Dermis blood vessel endothelial cell (primary cell): ENCODE measurements at places on chromosomes 11 and 22. TPM values are rescaled to one million over a fixed set of nuclear protein-coding genes. Genes with fewer than 3 reads are reported as not detected.
A peak's percentile ranks its signal among the peaks of the same experiment; 100 is the strongest.

Gene TRIM22
- 133 and 143 TPM in 2 replicates for total RNA-seq

Gene ZNRF3
- 2.6 and 3.2 TPM in 2 replicates for total RNA-seq

Gene CTSF
- 27.8 and 63.5 TPM in 2 replicates for total RNA-seq

Gene ZNF280B
- total RNA-seq = 0.68 and 0.93 TPM in 2 replicates

Gene CRYBA4
- total RNA-seq = not detected in 2 replicates

Gene LGR4
- total RNA-seq = 1.9 and 3.6 TPM in 2 replicates

- peak; percentile 65 for DNase-seq
These were observed 694 bp downstream of the TMEM123 start for GRCh38 chr11:102451681-102452460.

DNA sequence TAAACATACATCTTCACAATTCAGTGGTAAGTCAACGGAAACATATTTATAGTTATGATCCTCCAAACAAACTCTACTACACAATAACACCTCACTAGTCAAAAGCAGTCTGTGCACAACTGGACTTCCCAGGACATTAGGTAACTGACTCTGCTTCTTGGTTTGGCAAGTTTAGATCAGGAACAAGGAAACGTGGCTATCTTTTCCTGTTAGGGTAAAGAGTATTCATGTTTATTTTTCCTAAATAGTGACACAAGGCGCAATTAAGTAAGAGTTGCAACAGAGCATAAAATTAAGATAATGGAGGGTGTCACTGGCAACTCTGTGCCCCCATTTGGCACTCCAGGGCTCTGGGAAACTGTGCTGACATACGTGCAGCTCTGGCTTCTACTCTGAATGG is 70.2 kb upstream of the TP53AIP1 start:
- no peak for DNase-seq

GRCh38 chr11:65429068-65429681 is 6.6 kb downstream of the NEAT1 start:
- DNase-seq = peak; percentile 62

DNA sequence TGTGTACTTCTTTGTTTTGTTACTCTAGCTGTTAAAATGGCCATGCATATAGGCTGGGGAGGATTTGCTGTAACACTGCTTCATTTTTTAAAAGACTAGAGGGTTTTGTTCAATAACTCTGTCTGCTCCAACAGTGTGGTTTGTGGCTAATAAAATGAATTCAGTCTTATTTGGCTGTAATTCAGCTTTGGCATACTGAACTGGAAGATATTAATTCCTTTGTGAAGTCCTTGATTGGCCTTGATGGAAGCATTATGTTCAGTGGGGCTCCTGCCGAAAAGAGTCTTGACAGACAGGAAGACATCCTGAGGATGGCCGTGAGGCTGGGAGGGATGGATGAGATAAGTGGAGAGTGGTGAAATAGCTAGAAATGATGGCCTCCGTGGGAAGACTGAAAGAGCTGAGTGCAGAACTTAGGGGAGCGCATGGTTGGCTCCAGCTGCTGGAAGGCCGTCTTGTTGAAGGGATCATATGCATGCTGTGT is 44.8 kb upstream of the MYO18B start:
- DNase-seq = no peak

GRCh38 chr11:20249378-20249777 is 89.1 kb upstream of the DBX1 start:
- no peak for DNase-seq

DNA sequence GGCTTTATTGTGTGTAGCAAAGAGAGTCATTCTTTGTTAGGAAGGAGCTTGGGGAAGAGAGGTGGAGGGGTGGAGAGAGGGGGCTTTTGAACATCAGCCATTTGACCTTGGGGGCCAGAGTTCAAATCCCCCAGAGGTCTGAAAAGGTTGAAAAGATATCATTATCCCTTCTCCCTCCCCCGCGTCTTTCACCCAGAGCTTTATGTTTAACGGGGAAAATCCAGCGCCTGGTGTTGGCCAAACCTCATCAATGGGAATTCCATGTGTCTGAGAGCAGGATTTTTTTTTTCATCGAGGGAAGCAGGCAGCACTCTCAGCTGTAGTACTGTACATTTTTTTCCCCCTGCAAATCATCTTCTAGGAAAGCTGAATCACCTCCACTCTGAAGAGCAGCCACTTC is 122.4 kb upstream of the HSD17B12 start:
- DNase-seq = no peak

DNA sequence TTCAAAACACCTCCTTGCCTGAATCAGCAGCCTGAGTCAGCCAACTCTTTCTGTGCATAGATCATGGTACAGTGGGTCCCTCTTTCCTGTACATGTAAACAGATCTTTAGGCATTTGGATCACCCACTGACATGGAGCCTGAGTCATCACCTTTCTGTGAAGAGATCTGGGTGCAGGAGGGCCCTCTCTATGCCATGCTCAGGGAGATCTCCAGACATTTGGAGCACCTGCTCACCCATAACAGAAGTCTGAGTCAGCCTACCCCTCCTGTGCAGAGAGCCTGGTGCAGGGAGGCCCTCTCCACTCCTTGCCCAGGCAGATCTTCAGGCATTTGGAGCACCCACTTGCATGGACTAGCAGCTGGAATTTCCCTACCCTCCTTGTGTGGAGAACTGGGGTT is 56.2 kb upstream of the GLYAT start:
- no peak for DNase-seq

DNA sequence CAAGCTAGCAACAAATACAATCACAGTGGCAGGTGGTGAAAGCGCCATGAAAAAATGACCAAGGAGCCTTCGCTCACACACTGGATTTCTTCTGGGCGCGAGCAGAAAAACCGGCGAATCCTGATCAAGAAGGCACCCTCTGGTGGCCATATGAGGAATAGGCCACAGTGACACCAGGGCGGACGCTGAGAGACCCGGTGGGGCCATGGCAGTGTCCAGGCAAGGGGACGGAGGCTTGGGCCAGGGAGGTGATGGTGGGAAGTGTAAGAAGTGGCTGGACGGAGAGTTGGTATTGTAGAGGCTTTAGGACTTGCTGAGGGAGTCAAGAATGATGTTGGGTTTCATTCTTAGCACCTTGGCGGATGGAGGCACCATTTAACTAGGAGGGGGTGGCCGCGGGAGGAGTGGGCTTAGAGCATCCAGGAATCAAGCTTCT is 16.9 kb upstream of the RAC2 start:
- DNase-seq = peak; percentile 77

- peak; percentile 74 for DNase-seq
These were observed 44.2 kb upstream of the TTLL12 start for GRCh38 chr22:43230971-43231723.

DNA sequence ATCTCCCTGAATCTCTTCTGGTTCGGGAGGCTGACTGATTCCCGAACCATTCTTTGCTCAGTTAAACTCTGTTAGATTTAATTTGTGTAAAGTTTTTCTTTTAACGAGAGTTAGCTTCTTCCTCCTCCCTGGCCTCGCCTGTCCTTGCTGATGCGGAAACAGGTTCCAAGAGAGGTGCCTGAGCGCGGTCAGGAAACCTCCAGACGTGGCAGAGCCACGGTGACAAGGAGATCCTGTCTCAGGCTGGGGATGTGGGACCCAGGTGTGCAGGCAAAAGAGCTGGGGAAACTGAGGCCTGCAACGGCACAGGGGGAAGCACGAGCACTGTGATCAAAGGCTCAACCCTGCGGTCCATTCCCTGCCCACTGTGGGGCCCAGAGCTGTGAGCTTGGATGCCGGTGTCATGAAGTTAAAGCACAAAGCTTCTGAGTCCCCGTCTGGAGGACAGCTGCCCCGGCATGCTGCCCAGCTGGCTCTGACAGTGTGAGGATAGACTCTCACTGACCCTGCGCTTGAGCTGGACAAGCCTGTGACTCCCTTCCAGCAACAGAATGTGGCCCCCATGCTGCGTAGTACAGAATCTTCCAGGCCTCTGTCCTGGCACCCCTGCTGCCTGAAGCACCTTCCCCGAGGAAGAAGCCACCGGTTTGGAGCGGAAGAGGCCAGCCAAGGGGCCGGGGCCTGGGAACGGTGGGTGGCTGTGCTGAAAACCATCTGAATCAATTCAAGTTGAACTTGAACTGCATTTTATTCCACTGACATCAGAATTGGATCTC is 960.6 kb downstream of the BRD1 start:
- DNase-seq = no peak

- DNase-seq = peak; percentile 71
These were observed 52.2 kb upstream of the CEP126 start for GRCh38 chr11:101862391-101863233.

- DNase-seq = no peak
These were observed 6.8 kb downstream of the BID start for GRCh38 chr22:17767233-17768065.

DNA sequence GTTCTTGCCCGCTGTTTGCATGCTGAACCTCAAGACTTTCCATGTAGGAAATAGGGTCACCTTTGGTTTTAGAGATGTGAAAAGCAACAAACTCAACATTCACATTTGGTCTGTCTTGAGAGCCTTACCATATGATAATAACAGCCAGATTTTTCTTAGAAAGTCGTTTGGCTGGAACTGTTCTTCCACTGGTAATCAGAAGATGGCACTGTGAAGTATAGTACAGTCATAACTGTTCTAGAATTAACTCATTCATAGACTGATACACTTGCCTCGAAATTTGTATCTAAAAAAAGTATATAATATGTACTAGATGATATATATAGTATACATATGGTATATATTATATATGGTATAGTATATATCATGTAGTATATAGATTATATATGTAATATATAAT is 12.3 kb downstream of the LUZP2 start:
- peak; percentile 1 for DNase-seq

DNA sequence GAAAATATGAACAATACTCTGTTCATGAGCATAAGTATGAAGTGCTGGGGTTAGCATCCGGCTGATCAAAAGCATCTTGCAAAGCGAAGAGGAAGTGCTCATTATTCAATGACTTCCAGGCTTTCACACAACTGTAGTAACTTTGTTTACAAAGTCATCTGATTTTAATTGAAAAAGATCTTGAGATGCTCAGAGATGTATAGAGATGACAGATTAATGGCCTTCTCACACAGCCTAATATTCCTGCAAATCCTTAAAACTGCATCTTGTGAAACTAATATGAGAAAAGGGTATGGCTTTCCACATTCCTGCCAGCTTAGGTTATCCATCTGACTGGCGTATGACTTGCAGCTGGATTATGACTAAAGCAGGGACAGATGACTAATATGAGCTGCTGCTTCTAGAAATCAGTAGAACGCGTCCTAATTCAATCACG is 125.4 kb downstream of the CASP12 start:
- DNase-seq = peak; percentile 87

- no peak for DNase-seq
These were observed 36.8 kb downstream of the CERK start for GRCh38 chr22:46701262-46701661.

GRCh38 chr22:49838771-49839717 is 11.4 kb upstream of the BRD1 start:
- no peak for DNase-seq

DNA sequence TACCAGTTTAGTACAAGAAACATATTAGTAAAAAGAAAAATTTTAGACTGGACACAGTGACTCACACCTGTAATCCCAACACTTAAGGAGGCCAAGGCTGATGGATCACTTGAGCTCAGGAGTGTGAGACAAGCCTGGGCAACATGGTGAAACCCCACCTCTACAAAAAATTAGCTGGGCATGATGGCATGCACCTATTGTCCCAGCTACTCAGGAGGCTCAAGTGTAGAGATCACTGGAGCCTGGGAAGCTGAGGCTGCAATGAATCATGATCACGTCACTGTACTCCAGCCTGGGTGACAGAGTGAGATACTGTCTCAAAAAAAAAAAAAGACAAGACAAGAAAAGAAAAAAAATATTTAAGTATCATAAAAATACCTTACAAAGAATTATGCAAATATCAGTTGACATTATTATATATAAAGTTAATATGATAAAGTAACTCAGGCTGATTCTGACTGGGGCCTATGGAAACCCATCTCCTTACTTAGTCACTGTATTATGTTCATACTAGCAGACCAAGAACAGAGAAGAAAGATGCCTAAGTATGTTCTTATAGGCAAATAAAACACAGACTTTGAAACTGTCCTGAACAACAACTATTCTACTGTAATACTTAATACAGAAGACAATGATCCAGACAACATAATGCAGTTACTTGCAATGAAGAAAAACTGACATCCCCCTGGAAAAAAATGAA is 27.3 kb downstream of the FAM168A start:
- peak; percentile 52 for DNase-seq
